Panc1 (cell line): ENCODE measurements at places on chromosomes 5 and 9.

DNA sequence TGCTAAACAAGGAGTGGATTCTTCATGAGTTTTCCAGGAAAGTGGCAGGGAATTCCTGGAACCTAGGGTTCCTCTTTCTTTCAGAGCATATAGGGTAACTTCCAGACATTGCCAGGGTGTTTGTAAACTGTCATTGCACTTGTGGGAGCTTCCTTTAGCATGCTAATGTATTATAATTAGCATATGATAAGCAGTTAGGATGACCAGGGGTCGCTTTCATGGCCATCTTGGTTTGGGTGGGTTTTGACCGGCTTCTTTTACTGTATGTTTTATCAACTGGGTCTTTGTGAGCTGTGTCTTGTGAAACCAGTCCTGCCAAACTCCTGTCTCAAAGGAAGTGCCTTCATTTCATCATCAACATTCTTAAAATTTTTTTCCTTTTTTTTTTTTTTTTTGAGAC, 11.9 kb upstream of the MELK start:
- no peak for DNase-seq

DNA sequence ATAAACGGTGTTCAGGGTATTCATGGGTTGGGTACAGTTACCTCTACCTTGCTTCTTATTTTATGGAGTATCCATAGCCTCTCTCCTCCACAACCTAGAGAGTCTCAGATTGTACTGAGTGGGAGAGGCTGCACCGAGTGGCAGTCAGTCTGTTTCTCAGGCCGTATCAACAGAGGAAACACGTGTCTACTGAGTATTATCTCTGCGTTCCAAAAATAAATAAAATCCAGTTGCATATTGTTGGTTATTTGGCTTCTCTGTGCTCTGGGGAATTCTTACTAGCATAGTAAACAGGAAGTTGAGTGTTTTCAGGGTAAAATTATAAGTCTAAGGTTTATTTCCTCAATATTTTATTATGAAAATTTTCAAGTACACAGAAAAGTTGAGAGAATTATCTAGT, 231.0 kb downstream of the ARHGEF28 start:
- no peak for DNase-seq

GRCh38 chr9:88692827-88693226, 157.8 kb downstream of the NXNL2 start:
- no peak for DNase-seq

- no peak for DNase-seq
Observed at GRCh38 chr5:95317085-95317484, 32.2 kb upstream of the MCTP1 start.

GRCh38 chr9:92590377-92590776, 54.6 kb upstream of the ECM2 start:
- DNase-seq: no peak

- DNase-seq: no peak
Observed at GRCh38 chr9:123085916-123086315, 52.4 kb downstream of the GPR21 start.

GRCh38 chr9:129685220-129685932, 19.9 kb downstream of the PRRX2 start:
- DNase-seq: no peak

- DNase-seq: no peak
Observed at GRCh38 chr5:144453753-144454152, 283.1 kb downstream of the KCTD16 start.

GRCh38 chr5:103021314-103021713, 98.6 kb downstream of the GIN1 start:
- no peak for DNase-seq
